Cardiac septum (tissue), 1 donor: ENCODE measurements at places on chromosomes 7 and 10. TPM values are rescaled to one million over a fixed set of nuclear protein-coding genes. Genes with fewer than 3 reads are reported as not detected.

The ZNF853 gene
- 14.2 TPM for total RNA-seq

The TRIL gene
- total RNA-seq: 2.6 TPM

DNA sequence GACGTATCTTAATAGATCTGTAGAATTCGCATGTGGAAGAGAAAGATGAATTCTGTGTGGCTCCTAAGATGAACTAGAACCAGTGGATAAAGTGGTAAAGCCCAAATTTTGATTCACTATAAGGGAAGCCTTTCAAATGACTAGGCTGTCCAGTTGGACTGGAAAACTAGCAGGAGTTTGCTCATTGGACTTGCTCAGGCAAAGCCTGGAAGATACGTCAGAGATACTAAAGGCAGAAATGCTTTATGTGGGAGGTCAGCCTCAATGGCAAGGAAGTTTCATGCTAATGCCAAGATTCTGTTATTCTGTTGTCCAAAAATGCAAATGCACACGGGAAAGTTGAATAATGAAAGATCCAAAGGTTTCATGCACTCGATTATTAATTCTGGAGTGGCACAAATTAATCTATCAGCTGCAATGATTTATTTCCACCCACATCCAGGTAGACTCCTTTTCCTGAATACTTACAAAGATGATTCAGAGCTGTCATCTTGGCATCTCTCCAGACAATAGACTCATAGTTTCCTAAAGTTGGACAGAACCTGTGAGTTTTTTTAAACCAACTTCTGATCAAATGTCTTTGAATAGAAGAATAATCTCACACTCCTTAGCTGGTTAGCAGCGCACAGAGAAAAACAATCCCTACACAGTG lies 20.5 kb upstream of the PPP1R3C start:
- no peak for DNase-seq

DNA sequence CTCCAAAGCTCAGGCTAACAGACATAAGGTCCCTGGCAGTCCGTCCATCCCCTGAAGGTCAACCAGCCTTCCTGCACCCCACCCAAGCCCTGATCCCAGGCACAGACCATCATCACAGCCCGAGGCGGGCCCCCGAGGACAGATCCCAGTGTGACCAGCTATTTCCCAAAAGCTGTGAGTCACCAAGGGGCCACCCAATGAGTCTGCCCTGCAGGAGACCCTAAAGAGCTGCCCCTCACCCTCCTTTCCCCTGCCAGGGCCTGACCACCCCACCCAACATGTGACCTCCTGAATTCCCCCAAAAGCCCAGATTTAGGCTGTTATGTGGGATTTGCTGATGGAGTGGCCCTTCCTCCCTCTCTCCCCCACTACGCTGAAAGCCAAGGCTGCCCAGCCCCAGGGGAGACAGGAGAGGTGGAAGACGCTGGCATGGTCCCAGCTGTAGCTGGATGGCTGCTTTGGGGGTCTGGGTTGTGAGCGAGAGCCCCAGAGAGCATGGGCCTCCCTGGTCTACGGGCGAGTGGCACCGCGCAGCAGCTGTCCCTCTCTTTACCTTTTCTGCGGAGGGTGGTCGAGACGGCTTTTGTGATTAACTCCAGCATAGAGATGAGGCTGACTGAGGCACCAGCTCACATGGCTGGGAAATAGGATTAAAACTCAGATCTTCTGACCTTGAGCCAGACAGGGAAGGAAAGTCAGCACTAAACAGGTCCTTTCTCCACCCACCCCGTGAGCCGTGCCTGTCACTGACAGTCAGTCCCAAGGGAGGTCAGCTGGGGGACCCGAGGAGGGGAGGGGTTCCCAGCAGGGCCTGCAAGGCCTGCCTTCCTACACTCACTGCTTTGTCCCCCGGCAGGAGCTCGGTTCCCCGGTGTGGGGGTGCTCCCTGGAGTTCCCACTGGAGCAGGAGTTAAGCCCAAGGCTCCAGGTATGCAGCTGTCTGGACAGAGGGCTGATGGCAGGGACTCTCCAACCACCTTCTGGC lies 16.7 kb downstream of the ELN start:
- DNase-seq: no peak
